Right forelimb (tissue), 1 donor: ENCODE measurements at places on chromosomes 16 and 17.

GRCh38 chr16:84925092-84925772, 86.1 kb downstream of the ZDHHC7 start:
- DNase-seq = no peak

DNA sequence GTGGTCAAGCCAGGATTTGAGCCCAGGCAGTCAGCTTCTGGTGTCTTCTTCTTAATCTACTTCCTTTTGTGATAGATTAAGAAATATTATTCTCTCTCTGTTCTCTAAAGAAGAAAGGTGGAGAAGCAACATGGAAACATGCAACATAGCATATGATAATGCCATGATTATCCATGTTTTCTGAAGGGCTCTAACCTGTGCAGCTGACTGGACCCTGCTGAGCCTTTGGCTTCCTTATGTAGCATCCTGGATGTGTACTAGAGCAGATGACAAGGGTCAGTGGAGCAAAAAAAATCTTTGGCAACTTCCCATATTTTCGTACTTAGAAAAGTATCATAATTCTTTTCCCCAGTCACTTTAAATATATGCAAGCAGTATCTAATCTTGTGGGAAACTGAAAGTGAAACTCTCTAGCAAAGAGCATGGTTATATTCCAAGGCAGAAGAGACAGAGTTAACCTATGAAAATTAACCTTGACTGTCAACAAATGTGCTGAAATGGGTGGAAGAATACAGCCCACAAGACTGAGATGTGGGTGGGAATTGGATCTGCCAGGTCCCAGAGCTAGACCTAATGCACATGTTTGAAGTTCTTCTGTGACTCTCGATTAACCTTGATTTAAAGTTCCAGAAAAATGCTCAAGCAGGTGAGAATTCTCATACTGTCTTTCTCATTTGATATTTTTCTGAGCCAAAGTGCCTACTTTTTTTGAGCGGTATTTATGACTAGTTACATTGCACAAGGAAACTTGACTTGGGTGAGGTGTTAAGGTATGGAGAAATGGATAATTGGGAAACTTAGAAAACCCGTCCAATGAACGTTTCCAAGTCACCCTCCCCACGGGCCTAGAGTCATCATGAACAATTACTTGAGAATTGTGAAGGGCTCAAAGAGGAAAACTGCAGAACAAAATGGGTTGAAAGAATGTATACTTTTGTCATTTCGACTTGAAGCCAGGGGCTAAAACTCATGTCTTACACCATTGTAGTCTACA, 248.6 kb downstream of the FTO start:
- DNase-seq = no peak

GRCh38 chr16:86088287-86088686, 189.3 kb downstream of the IRF8 start:
- DNase-seq = no peak

- DNase-seq = no peak
Observed at GRCh38 chr16:63978240-63978639, 1143.6 kb downstream of the CDH11 start.

DNA sequence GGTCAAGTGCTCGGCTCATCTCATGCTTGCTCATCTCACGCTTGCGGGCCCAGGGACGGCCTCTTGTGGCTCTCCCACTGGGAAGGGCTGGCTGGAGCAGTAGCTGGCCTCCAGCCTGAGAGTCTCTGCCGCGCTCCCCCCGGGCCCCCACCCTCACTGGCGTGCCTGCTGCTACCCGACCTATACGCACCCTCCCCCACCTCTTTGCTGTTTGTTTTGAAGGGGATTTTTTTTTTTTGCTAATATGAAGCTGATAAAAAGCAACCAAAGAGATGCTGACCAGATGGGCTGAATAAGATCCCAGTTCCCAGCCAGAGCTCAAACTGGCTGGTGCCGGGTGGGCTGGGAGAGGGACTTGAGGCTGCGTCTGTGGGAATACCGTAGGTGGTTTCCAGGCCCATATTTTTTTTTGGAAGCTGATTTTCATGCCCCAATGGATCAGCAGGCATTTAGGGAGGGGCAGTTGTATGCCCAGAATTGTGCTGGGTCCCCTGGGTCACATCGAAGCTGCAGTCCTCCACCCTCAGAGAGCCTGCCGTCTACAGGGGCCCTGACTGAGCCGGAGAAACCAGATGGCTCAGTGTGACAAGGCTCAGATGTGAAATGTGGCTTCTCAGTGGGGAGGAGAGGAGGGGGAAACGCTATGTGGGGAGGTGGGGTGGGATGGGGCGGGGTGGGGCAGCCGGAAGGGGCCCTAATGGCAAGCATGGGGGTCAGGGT, 115.0 kb downstream of the RAP1GAP2 start:
- DNase-seq = no peak
